Stimulated activated CD4-positive, alpha-beta T cell treated with anti-CD3 and anti-CD28 coated beads, Interleukin-1b, Interleukin-23, amount 100 ng/mL, for 1 hour (primary cell): ENCODE measurements at places on chromosomes 4 and X.

GRCh38 chr4:10321931-10322330, 135.3 kb downstream of the ZNF518B start:
- DNase-seq = no peak

GRCh38 chrX:130825525-130825924, 77.5 kb downstream of the ENOX2 start:
- DNase-seq = no peak

DNA sequence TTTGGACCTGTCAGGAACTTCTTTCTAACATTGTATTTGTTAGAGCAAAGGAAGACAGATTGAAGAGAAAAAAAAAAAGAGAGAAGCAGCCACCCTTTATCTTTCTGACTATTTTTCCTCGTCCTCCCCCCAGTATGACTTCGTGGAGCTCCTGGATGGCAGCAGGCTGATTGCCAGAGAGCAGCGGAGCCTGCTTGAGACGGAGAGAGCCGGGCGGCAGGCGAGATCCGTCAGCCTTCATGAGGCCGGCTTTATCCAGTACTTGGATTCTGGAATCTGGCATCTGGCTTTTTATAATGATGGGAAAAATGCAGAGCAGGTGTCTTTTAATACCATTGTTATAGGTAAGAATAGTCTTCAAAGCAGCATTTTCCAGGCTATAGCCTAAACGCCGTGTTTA, 237.7 kb downstream of the DCTD start:
- DNase-seq = no peak

- no peak for DNase-seq
These were observed 225.3 kb downstream of the PPP3CA start for GRCh38 chr4:101122019-101122418.

DNA sequence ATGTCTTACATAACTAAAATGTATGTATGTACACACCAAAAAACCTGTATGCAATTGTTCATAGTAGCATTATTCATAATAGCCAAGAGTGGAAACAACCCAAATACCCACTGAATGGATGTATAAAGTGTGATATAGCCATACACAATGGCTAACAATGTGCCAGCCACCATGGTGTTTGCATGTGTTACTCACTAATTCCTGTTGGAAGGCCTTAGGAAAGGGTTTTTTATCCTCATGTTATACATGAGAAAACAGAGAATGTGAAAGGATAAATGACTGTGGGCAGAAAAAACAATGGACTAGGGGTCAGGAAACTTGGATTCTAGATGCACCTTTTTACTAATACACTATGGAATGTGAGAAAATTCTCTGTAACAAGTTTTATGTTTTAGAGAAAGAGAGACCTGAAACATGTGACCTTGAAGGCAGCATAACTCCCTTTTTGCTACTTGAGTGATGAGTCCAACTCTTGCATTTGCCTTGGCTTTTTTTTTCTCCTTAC, 55.7 kb downstream of the TIGD2 start:
- no peak for DNase-seq

GRCh38 chrX:35890699-35891098, 28.8 kb upstream of the CFAP47 start:
- no peak for DNase-seq

DNA sequence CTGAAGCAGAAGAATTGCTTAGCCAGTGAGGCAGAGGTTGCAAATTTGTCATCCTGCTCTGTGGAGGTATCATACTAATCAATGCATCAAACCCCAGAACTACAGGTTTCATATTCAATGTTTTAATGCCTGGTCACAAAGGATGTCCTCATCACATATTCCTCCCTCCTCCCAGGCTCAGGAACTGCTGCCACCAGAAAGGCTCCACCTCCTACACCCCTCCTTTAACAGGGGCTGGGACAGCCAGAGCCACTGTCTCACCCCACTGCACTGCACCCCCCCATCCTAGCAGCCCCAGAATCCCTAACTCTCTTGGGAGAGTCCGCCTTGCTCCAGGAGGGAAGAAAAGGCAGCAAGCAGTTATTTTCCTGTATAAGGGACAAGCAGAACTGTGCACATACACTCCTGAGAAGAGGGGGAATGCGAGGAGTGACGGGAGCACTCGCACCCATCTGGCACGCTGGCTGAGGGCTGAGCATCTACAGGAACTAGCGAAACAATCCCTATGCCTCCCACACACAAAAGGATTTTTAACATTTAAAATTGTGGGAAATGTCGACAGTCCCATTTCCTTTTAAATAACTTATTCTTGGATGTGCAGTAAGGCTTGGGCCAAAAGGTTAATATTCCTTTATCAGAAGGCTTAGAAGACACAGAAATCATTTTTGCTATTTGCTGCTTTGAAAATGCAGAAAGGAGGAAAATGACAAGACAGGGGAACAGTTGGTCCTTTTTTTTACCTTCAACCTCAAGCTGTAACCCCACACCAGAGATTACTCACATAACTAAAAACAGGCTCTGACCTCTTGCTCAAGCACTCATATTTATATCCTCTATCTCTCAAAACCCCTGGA, 27.8 kb downstream of the CD99L2 start:
- DNase-seq = no peak

GRCh38 chr4:174230148-174230547, 53.3 kb downstream of the FBXO8 start:
- DNase-seq = no peak

DNA sequence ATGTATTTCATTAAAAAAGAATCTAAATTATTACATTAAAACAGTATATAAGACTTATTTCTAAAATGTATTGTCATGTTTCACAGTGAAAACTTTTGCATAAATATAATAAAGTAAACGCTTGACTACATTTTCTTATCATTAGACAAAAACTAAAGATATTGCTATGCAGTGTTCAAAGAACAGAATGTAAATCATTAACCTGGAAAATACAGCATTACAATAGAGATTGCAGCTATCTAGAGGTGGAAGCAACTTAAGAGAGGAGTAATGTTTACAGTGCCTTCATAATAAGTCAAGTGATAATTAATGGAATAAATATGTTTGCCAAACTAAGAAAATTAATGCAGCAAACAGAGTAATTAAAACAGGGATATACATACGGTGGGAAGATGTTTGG, 940.9 kb downstream of the FSTL5 start:
- DNase-seq = no peak

GRCh38 chrX:137354851-137355250, 211.1 kb upstream of the ZIC3 start:
- DNase-seq = no peak

DNA sequence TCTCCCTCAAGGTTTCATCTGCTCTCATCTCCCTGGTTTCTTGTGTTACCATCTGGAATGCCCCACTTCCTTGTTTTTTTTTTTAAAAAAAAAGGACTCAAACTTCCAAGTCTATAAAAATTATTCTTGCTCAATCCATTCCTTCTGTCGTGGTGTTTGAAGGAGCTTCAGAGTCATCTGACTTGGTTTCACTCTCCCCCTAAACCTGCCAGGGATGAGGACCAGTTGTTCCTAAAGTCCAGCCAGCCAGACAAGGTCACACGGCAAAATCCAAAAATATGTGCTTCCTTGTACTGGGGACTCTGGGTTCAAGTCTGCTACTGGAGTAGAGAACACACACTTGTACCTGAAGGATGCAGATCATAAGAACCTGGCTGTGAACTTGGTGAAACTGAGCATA, 84.5 kb upstream of the GPM6B start:
- DNase-seq = no peak

GRCh38 chr4:101306225-101306624, 41.1 kb downstream of the PPP3CA start:
- DNase-seq = no peak

DNA sequence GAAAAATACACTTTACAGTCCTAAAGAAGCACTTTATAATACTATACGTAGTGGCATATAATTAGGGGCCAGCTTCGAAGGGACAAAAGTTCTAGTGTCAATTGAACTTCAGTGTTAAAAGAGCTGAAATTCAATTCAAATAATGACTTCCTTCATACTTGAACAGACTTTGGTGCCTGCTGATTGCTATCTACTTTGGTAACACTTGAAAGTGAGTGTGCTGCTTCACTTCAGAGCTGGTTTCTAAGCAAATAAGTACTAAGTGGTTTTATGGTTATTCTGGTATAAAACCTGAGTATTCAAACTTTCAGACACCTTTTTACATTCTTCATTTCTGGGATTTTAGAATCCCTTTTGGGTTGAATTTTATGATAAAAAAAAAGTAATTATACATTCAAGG, 107.0 kb downstream of the SLC4A4 start:
- DNase-seq = no peak

- no peak for DNase-seq
These were observed 7.2 kb upstream of the LIMCH1 start for GRCh38 chr4:41530741-41531140.

GRCh38 chrX:7147978-7148854, at the start of gene PUDP:
PUDP (minus strand) TSS chrX:7148153; CDS start chrX:7148113, 40 bp downstream.
- peak; percentile 50 for DNase-seq

DNA sequence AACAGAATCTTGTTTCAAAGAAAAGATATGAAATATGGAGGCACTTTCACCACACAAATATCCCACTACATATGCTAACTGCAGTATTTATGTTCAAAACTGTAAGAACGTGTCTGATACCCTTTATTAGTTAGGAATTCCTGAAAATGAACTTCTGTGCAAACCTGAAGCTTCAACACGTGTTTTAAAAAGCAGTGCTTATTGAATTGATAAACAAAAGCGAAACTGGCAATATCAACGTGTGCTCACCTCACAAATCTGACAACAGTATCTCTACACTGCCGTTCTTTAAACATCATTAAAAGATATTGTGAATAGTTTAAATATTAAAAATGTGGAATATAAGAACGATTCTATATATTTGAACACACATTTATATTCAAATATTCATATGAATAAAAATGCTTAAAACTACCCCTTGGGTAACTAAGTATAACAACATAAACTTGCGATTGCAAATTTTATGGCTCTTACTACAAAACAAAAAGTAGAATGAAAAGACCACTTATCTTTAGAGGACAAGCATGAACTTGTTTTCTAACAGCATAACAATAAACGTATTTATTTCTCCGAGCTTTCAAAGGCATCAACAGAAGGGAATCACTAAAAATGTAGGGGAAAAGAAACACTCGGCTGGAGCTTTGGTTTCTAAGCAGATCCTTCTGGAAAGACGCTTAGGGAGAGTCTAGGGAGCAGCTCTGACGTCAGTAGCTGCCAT, at the start of gene LRP2BP:
Gene LRP2BP, minus strand, starts transcription at position 687 of the 718 bp plus-strand sequence. CDS start 17,738 bp downstream, outside the sequence.
- no peak for DNase-seq

DNA sequence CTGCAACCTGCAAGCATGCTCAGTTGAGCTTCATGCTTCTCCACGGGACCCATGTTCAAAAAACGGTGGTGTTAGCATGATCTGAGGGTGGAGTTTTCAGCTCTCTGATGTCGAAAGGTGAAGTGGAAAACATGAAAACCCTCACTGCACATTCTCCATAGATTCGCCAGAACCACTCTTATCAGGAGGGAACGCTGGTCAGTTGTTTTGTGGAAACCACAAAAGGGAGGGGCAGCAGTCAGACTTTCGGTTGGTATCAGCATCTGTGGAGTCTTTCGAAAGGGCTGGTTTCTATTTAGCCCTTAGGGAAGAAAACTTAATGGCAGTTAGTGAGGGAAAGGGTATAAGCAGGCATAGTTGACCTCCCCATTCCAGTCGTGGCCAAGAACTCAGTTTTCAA, 12.6 kb downstream of the PPA2 start:
- DNase-seq = no peak

DNA sequence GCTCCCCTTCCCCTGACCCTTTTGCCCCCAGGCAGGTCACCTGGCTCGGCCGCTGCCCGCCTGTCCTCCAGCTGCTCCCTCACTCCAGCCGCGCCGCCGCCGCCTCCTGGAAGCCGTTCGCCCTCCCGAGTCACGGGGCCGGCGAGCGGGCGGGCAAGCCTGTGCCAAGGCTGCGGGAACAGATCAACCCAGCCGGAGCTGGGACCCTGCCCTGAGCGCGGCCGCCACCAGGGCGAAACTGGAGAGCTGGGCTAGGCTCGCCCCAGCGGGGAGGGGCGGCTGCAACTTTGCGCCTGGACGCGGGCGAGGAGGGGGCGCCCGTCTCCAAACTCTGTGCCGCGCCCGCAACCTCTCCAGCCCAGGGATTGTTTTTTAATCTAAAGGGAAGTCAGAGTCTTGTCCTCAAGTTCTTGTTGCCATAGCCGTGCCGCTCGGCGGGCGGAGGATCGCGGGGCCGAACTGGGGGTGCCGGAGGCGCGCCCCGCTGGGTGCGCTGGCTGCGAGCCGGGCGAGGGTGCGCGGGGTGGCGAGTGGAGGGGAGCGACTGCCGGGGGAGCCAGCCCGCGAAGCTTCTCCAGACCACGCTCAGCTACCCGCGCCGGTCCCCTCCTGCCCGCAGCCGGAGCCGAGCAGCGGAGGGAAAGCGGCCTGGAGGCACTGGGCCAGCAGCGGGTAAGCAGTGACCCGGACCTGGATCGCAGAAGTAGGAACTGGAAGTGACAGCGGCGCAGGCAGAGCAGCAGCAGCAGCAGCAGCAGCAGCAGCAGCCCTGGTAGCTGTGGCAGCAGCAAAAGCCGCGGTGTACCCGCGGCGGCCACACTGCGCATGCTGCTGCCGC, 13.4 kb downstream of the ARHGEF6 start:
- no peak for DNase-seq

DNA sequence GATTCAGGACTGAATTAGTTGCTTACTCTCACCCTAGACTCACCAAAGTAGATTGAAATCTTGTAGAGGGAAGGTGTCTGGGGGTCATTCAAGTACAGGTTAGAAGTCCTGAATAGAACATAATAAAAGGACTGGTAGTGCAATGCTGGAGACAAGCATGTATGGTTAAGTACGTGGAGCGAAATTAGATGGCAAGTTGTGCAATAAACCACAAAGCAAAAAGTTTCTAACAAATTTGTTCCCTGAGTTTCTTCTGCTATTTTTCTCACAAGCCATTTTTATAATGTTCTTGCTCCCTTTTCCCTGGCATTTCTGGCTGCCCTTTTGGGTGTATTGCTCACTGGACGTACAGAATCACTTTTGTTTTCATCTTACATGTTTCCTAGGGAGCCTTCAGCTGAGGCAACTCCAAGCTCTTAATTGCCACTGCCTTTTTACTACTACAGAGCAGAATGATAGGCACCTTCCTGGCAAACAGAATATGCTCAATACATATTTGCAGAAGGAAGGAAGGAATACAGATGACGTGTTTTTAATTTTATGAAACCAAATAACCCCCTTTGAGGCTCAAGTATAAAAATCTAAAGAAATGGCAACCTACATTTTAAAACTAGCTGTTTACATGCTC, 23.4 kb downstream of the LANCL3 start:
- DNase-seq = no peak

GRCh38 chrX:135295944-135296305, 13.4 kb upstream of the ETDC start:
- DNase-seq = no peak

DNA sequence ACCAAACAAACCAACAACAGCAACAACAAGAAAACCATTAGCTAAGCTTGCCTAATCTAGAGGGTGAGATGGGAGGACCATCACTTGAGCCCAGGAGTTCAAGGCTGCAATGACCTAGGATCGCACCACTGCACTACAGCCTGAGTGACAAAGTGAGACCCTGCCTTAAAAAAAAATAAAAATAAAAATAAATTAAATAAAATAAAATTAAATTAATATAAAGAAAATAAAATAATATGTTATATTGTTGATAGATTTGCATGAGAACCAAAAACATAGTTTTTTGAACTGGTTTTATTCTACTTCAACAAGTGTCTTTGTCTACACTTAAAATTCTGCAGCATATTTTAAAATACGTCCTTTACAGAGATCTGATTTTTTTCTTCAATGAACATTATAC, 2683.1 kb downstream of the ARAP2 start:
- no peak for DNase-seq

GRCh38 chr4:167956676-167957075, 135.7 kb upstream of the ANXA10 start:
- no peak for DNase-seq

GRCh38 chr4:83552083-83552482, 16.2 kb downstream of the GPAT3 start:
- no peak for DNase-seq
